ENCODE measurements at places on chromosomes 1 and 21.

DNA sequence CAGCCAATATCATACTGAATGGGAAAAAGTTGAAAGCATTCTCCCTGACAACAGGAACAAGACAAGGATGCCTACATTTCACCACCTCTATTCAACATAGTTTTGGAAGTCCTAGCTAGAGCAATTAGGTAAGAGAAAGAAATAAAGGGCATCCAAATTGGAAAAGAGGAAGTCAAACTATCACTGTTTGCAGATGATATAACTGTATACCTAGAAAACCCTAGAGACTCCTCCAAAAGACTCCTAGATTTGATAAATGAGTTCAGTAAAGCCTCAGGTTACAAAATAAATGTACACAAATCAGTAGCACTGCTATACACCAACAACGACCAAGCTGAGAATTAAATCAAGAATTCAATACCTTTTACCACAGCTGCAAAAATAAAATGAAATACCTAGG lies 171.3 kb upstream of the HP1BP3 start:
- no peak for DNase-seq

DNA sequence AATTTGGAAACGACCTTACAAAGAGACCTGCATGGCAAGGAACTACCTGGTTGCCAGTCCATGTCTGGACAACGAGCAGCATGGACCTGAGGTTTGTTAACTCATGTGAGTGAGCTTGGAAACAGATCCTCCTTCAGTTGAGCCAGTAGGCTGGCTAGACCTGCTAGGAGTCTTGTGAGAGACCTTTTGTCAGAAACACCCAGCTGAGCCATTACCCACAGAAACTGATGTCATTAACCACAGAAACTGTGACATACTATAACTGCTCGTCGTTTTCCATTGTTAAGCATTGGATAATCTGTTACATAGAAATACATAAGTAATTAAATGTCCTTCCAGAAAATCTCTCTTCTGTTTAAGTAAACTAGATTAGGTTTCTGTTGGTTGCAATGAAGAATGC lies 211.1 kb upstream of the C21orf91 start:
- DNase-seq, result no peak

- DNase-seq, result peak; percentile 49
Measured at GRCh38 chr1:63691701-63692425, 82.0 kb upstream of the ROR1 start.

DNA sequence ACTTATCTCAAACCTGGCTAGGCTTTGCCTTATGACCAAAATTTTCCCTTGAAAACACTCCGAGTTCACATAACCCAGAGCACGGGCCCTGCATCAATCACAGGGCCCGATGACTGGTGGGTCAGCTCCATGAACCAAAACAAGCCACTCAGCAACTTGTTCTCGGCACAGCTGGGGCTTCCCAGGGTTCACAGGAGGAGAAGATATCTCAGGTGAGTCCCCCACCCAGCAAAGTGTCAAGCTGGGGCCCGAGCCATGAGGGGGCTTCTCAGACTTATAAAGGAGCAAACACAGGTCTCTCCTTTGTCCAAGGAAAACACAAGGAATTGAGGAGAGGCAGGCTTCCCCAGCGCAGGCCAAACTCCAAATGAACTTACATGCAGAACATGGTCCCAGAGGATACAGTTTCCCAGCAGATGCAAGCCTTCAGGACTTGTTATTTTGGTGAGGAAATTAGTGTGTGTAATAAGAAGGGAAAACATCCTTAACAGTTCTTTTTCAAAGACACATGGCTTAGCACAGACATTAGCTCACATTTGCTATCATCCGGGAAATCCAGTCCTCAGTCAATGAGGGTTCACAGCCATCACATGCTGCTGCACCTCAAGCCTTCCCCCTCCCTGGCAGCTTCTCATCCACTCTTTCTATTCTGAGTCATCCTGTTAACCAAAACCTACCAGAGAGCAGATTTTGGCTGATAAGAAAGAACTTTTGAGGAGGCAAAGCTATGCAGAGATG lies 98.1 kb upstream of the NFIA start:
- no peak for DNase-seq

DNA sequence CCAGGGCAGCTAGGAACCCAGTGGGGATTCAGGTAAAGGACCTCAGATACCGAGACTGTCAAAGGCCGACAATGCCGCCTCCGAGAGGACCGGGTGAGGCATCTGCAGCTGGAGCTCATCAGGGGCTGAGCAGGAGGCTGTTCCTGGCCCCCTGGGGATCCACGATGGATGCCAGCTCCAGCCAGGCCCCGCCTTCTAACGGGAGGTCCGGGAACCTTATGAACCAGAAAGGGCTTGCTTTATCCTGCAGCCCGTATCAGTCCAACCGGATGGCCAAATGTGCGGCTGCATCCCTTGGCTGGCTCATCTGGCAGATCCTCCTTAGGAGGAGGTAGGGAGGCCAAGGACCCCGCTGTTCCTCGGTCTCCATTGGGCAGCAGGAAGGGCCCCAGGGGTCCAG lies 32.0 kb downstream of the SLC45A1 start:
- no peak for DNase-seq

DNA sequence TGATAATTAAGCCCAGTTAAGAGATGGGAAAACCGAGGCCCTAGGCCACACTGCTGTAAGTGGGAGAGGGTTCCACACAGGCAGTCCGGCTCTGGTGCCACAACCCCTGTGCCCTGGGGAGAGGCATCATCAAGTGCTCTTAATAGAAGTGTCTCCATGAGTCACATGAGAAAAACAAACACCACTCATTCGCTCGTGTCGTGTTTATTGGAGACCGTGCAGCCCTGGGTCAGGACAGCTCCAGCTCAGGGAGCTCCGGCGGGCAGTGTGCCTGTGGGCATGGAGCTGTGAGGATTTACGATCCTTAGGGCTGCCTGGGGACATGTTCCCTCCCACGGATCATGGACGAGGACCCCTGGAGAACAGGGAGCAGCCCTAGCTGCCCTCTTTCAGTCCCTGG lies 658.5 kb downstream of the AJAP1 start:
- no peak for DNase-seq

GRCh38 chr1:227793948-227794816 lies 21.3 kb upstream of the PRSS38 start:
- DNase-seq, result no peak

GRCh38 chr1:209755926-209756614 lies at the start of gene TRAF3IP3:
Gene TRAF3IP3 (plus strand): TSS chr1:209756053. CDS start chr1:209760040, 3,987 bp downstream.
- DNase-seq, result no peak

- DNase-seq, result peak; percentile 95
Measured at GRCh38 chr1:205321162-205321958, at the start of gene NUAK2. Gene NUAK2 (minus strand): TSS chr1:205321745. CDS start chr1:205321628, 117 bp downstream.

DNA sequence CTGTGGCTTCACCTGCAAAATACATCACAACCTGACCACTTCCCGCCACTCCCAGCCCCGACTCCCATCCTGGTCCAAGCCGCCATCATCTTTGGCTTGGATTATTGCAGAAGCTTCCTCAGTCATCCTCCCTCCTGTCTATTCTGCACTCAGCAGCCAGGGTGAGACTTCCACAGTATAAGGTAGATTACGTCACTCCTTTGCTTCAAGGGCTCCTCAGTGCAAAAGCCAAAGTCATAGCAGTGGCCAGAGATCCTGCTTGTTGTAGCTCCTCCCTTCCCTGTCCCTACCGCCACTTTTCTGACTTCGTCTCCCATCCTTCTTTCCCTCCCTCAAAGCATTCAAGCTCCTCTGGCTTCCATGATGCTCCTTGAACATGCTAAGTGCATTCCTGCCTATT lies 152.8 kb downstream of the GRIK3 start:
- DNase-seq, result no peak

GRCh38 chr1:96538883-96539282 lies 182.7 kb upstream of the PTBP2 start:
- no peak for DNase-seq

DNA sequence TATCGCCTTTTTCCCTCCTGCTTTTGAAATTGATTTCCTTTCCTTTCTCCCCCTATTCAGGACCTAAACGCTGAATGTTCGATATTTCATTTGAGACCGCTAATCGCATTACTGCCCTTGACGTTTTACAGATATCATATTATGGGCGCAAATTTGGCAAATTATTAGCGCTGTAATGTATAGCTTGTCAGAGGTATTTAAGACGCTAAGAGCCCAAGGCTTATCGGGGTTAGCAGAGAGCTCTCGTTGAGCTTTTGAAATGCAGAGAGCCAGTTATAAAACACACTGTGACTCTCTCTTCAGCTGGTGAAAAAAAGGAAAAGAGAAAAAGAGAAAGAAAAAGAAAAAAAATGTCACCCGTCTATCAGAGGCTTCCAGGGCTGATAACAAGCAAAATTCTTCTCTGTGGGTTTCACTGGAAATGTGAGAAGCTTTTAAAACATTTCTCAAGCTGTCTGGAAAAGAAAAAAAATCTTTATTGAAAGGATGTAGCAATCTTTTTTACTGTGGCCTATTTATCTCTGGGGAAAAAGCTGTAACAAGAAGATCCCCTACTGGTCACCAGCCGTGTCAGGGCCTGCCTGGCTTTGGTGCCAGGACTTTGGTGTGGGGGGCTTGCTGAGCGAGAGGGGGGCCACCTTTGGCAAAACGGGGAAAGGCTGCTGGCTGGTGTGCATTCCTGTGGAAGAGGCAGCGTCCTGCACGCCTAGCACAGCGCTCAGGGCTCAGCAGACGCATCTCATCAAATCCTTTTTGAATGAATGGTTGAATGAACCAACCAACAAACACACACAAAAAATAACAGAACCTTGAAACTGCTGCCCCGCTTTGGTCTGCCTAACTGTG lies 119.8 kb downstream of the RNF220 start:
- DNase-seq, result no peak

GRCh38 chr1:160330119-160330518 lies 12.9 kb downstream of the COPA start:
- no peak for DNase-seq

DNA sequence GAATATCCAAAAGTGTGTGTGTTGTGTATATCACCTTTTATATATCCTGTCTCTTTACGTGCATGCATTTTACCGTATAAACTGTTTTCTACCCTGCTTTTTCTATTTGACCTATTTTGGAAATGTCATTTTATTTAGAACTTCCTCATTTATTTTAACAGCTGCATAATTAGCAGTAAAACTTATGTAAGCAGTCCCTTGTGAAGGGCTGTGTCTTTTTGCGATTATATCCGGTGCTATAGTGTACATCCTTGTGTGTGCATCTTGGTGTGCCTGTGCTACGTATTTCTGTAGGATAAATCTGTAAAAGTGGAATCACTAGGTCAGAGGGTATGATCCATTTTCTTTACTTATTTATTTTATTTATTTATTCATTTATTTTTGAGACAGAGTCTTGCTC lies 7.2 kb downstream of the LGALS8 start:
- no peak for DNase-seq

Data from HuH-7 (cell line).